ENCODE measurements at places on chromosomes 2 and 18.

DNA sequence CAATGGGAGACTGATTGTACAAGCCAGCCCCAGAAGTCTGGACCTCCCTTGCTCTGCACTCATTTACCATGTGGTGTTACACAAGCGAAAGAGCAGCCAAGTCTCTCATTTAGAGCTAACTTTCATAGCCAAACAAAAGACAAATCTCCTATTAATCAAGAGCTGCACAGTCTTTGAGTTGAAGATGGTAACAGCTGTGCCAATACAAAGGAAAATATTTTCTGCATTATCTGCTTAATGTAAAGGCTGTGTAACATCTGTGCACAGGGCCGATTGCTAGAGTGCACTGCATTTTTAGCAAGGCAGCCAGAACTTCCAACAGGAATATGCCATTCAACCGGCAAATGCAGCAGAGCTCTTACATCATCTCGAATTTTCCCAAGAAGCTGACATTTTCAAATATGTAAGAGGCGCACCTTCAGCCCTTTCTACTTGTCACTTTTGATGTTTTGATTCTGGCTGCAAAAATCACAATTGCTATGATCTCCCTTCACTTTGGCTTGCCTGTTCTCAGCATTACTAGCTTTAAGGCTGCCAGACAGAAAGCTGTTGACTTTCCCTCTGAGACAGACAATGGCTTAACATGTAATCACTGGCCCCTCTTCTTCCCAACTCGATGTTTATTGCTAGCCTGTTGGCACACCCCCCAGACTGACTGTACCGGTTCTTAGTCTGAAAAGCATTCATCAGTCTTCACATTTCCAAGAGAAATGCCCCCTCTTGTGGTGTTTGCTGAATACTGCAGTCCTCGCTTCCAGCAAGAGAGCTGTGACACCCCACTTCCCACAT is 96.9 kb upstream of the TANK start:
- DNase-seq, result peak; percentile 10

DNA sequence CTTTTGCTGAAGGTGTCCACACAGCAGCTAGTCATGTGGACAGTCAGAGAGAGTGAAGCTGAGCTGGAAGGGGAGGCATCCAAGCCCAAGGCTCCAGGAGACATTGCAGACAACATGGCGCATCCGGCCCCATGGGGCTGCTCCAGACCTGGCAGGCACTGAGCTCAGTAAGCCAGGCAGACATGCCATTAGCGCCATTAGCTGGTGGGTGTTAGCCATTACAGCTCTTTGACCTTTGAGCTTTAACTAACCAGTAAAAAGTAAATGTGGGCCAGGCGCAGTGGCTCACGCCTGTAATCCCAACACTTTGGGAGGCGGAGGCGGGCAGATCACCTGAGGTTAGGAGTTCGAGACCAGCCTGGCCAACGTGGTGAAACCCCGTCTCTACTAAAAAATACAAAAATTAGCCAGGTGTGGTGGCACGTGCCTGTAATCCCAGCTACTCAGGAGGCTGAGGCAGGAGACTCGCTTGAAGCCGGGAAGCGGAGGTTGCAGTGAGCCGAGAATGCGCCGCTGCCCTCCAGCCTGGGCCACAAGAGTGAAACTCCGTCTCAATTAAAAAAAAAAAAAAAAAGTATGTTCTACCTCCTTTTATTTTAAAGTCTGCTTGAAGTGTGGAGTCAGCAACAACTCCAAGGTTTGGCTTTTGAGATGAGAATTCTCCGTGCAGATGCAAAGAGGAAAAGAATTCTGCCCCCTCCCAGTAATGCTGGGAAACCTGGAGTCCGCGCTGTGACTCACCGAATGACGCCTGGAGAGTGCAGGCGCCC is 69.4 kb downstream of the TWSG1 start:
- DNase-seq, result peak; percentile 51

DNA sequence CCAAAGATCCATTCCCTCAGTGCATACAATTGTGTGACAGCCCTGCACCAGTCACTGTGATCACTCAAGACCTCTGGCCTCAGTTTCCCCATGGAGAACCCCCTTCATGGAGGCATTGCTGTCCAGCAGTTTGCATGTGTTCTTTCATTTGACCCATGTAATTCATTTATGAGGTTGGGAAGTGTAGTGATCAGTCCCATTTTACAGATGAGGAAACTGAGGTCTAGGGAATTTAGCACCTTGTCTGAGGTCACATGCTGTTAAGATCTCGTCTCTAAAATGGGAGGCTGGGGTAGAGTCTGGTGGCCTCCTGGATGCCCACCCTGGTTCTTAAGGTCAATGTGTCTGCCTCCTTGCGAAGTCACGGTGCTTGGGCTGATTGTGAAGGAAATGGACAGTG is 19.1 kb downstream of the LDLRAD4 start:
- no peak for DNase-seq

GRCh38 chr2:164015328-164016123 is 279.7 kb upstream of the FIGN start:
- DNase-seq, result no peak

DNA sequence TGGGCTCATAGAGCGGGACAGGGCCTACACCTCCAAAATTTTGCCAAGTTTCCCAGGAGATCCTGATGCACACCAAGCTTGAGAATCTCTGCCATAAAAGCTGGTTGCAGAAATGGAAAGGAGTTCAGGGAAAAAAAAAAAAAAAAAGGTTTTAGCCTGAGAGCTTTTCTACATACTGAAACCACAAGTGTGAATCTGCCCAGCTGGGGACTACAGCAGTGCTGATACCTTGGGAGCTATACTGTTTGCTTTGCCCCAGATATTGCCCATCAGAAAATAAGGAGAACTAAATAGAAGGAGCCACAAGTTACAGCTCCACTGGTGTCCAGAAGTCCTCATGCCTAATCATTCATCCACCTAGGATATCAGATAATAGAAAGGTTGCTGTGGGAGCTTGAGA is 38.4 kb upstream of the NCKAP5 start:
- no peak for DNase-seq

DNA sequence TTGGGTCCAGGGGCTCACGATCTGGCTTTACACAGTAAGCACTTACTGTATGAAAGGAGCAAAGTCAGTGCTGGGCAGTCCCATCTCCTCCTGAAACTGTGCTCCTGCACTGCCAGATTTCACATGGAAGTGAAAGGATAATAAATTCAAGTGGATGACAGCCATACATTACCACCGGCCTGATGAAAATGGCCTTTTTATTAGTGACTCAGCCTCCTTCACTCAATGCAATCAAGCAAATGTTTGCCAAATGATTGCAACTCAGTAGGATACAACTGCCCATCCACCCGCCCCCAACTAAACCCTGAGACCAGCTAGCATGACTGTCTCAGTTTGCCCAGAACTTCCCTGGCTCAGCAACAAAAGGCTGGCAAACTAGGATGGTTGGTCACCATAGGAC is 77.1 kb downstream of the MYO5B start:
- DNase-seq, result no peak

Measured in NCI-H146 (cell line).